ENCODE measurements at places on chromosomes 7 and 10.

- no peak for DNase-seq
Measured at GRCh38 chr7:130292682-130293257, at the start of gene CPA4. TSS of gene CPA4 (plus strand) at chr7:130293161. CDS start at chr7:130293181, 20 bp downstream.

GRCh38 chr7:118259115-118259514 lies 34.6 kb downstream of the ANKRD7 start:
- no peak for DNase-seq

GRCh38 chr7:7989133-7989532 lies 20.5 kb downstream of the GLCCI1 start:
- DNase-seq, result no peak

GRCh38 chr10:12259988-12260387 lies 64.0 kb downstream of the CDC123 start:
- no peak for DNase-seq

GRCh38 chr10:277963-278362 lies 142.7 kb downstream of the ZMYND11 start:
- no peak for DNase-seq

DNA sequence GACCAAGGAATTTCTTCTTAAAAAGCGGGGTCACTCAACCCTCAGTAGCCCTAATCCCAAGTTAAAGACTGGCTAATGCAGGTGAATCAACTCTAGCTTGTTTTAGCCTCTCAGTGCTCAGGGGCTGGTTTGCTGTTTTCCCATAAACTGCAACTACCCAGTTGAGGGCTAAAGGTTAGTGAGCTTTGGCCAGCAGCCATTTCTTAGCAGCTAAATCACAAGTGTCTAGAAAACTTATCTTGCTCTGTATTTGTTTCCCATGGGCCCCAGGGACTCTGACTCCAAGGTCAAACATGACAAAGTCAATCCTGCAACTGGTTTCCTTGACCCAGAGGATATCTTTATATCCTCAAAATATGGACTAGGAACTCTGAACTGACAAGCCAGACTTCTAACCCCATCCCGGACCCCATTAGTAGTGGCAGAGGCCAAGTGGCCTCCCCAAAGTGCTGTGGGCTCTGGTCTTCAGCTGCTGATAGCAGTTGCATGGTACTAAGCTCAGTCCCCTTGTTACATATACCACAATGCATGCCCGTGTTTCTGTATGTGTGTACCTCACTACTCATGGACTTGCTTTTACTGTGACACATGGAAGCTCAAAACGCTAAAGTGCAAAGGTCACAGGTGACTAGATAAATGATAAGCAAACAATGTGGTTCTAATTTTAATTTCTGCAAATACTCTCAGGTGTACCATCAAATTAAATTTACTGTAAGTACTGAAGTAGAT lies 793.0 kb upstream of the IGFBP3 start:
- DNase-seq, result no peak

DNA sequence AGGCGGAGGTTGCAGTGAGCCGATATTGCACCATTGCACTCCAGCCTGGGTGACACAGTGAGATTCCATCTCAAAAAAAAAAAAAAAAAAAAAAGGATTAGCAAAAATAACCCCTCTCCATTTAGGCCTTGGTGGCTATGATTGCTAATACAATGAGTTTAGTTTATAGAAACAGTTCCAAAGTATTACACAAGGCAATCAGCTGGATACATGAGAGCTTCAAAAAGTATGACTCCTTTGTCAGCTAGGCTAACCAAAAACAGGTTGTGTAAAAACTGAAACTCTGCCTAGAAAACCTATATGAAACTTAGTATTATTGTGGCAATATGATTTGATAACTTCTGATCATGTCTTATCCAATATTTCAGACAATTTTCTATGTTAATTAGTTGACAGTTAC lies 57.2 kb downstream of the SUGCT start:
- DNase-seq, result no peak

- peak; percentile 42 for DNase-seq
Measured at GRCh38 chr7:87416682-87417587, 58.5 kb downstream of the ABCB4 start.

GRCh38 chr10:99983280-99983988 lies 26.3 kb downstream of the DNMBP start:
- DNase-seq, result no peak

DNA sequence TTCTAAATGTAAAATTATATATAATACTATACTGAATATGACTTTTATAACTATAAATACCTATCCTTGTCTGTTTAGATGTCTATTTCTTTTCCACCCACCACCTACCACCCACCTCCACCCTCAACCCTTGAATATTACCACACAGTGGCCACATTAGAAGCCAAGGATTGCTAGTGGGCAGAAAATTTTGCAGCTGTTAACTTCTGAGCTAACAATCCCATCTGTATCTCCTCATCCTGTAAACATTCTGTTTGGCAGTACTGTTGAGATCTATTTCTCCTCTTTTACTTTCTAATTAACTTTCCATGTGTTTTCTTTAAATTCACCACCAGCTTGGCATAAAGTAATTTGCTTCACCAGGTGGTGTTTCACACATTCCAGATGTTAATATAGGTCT lies 281.1 kb upstream of the BMPER start:
- no peak for DNase-seq

DNA sequence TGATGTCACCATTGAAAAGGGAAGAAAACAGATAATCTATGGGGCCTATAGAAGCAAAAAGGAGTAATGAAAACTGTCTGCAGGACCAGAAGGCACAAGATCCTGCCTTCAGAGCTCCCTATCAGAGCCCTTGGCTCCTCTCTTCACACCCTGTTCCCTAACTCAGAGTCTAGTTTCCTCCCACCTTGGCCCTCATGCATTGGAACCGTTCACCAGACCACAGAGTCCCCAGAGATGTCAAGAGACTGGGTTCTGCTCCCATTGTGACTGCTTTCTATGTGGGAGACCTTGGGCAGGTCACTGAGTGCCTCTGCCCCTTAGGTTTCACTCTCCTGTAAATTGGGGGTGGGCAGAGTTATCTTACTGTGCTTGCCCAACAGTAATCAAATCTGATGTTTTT lies 80.1 kb upstream of the RPA3 start:
- DNase-seq, result no peak

DNA sequence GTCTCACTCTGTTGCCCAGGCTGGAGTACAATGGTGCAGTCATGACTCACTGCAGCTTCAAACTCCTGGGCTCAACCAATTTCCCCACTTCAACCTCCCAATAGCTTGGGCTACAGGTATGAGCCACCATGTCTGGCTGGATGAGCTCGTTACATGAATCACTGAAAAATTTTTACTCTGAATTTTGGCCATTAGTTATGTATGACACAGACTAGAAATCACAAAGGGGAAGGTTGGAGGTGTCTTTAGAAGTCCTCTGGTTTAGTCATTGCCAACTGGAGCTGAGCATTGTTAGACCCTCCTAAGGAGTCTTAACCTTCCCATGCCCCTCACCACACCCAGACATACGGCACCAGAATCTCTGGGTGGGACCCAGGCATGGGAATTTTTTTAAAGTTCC lies 34.7 kb downstream of the SVIL start:
- DNase-seq, result no peak

GRCh38 chr7:64775289-64775688 lies 18.9 kb upstream of the ZNF138 start:
- no peak for DNase-seq

DNA sequence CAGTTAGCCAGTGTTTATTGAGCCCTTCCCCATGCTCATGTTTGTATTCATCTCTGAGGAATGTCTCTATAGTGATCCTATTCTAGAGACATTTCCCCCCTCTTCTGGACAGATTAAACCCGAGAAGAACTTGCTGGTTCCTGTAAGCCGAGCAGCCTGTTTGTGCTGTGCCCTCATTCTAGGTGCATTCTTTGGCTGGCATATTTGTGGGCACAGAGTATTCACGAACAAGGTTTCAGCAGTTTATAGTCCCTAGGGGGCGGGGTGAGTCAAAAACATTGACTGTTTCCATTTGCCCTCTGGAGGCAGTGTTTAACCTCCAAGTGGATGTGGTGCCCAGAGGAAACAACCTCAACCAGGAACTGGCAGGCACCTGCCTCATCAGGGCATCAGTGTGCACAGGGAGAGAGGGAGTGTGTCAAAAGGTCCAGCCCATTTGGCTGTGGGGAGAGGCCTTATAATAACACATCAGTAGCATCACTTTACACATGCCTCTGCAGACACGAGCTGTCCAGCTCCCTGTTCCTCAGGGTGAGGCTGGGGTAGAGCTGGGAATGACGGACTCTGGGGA lies 273.3 kb upstream of the LRGUK start:
- DNase-seq, result no peak

- no peak for DNase-seq
Measured at GRCh38 chr7:127638197-127638596, 13.8 kb upstream of the SND1 start.

DNA sequence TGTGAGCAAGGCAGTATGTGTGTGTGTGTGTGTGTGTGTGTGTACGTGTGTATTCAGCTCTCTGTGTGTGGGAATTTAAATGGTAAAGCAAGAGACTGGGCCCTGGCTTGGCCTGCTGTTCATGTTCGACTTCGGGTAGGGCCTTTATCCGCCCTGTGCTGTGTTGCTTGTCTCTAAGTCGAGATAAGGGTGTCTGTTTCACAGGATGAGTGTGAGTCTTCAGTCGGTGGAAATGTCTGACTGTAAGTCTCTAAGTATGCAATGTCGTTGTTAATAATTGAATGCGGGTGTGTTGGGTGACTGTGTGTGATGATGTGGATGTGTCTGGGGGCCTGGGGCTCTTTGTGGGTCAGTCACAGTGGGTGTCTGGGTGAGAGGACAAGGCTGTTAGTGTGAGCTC lies 34.8 kb downstream of the HIF1AN start:
- DNase-seq, result no peak

DNA sequence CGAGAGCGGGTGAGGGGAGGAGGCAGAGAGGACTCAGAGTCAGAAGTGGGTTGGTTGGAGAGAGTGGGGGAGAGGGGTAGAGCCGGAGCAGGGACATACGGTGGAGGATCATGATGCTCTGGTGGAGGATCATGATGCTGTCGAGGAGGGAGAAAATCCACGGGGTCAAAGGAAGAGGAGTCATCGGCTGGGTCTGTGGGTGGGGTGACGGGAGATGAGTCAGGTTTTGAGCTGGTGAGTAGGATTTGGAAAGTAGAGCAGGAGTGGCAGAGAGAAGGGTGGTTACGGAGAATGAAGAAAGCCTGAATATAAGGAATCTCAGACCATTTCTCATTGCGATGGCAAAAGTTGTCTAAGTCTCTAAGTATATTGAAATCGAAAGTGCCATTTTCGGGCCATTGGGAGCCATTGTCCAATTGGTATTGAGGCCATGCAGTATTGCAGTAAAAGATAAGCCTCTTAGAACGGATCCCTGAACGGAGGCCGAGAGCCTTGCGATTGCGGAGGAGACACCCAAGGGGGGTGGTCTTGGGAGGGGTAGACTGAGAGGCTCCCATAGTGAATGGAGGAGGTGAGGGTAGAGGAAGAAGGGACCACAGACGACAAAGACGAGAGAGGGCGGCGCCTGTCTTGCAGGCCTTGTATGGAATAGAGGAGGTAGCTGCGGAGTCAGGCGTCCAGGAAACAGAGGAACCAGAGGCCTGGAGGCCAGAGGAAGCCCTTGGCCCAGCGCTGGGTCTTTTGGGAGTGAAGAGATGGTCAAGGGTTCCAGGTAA lies 23.8 kb downstream of the SCIN start:
- DNase-seq, result no peak

GRCh38 chr10:91043173-91043910 lies 122.5 kb upstream of the ANKRD1 start:
- DNase-seq, result no peak

DNA sequence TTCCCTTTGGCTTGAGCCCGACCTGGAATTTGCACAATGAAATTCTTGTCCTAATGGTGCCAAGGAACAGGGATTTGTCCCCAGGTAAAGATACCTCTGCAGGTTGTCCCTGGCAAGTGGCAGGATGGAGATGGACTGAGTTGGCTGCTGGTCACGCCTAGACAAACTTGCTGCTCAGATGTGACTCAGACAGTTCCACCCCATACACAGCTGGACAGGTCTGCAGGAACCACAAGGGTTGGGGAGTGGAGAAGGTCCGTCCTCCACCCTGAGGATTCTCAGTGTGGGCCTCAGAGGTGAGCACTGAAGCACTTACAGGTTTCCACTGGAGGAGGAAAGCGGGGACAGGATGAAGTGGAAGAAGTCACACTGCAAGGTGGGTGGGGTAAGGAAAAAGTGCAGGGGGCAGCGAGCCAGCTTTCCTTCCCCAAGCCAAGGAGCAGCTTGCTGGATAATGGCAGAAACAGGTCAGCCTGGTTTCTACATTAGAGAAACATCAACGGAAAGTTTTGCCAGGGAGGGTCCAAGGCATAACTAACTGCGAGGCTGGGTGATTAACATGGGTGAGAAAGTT lies 20.5 kb downstream of the ITPRIP start:
- no peak for DNase-seq

GRCh38 chr7:103127006-103127405 lies 21.9 kb downstream of the NAPEPLD start:
- DNase-seq, result no peak

DNA sequence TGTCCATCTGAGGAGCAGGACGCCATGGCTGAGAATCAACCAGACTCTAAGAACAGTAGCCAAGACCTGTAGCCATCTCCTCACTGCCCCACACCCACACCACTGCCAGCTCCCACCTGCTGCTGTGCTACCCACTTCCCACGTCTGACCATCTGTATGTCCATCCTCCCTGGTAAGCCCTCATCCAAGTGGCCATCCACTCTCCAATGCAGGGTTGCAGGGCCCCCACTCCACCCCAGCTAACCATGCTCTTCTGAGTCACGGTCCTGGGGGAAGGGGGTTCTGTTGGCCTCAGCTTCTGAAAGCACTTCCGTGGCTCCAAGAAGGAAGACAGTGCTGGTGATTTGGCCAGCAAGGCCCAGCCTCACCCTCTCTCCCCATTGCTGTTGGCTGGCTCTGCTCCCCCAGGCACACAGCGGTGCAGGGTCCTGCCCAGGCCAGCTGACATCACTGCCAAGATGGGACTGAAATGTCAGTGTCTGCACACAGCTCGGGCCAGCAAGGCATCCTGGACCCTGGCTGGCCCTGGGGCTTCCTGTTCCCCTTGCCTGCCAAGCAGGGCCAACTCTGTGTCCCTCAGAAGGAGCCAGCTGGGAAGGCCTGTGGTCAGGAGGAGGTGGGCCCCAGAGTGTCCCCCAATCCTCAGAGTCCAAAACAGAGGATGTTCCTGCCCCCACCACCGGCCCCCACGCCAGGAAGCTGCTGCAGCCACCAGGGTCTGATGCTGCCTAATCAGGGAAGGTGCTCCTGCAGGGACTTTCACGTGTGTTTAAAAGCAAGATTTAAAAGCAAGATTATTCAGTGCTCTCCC lies 17.5 kb downstream of the RASGEF1A start:
- no peak for DNase-seq

GRCh38 chr10:110495731-110496552 lies 1.8 kb upstream of the DUSP5 start:
- no peak for DNase-seq

GRCh38 chr10:80532571-80532970 lies 5.1 kb upstream of the SH2D4B start:
- DNase-seq, result no peak

- DNase-seq, result no peak
Measured at GRCh38 chr7:38753347-38753746, 122.2 kb upstream of the AMPH start.

DNA sequence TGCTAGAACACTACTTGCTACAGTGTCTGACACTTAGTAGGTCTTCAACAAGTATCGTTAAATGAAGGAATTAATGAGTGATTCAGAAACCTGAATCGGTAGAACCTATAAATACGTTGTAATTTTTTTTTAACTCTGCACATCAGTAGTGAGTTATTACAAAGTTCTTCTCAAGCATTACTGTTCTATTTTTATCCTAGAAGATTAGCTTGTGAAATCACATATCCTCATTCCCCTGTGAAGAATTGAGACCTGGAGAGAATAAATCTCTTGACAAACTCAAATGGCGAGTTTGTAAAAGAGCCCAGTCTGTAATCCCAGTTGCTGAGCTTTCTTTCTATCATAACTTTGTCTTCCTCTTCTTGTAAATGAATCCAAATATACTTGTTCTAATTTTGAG lies 34.7 kb downstream of the HYAL4 start:
- DNase-seq, result no peak

Measured in stimulated activated CD8-positive, alpha-beta memory T cell treated with anti-CD3 and anti-CD28 coated beads, Interleukin-7, amount 100 ng/mL, for 24 hours (primary cell).